ENCODE measurements at places on chromosomes 13 and 19.

- DNase-seq = no peak
These were observed 303.8 kb downstream of the PCDH9 start for GRCh38 chr13:66926200-66926850.

DNA sequence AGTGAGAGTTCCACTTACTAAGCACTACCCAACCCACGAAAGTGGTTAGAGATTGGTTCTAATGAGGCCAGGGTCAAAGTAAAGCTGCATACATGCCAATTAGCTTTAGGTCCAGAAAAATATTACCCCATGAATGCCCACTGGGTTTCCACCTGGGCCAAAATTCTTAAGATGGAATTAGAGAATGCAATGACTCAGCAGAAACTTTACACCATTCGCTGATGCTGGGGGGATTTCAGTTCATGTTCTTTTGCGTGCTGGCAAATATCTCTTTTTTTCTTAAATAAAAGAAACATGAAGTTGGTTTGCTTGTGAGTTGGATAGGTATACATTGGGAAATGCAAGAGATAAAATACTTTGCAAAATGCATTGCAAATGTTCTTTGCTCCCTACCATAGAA is 715.3 kb upstream of the MIR17HG start:
- no peak for DNase-seq

GRCh38 chr19:51689751-51690453 is 3.2 kb upstream of the SPACA6 start:
- DNase-seq = no peak

DNA sequence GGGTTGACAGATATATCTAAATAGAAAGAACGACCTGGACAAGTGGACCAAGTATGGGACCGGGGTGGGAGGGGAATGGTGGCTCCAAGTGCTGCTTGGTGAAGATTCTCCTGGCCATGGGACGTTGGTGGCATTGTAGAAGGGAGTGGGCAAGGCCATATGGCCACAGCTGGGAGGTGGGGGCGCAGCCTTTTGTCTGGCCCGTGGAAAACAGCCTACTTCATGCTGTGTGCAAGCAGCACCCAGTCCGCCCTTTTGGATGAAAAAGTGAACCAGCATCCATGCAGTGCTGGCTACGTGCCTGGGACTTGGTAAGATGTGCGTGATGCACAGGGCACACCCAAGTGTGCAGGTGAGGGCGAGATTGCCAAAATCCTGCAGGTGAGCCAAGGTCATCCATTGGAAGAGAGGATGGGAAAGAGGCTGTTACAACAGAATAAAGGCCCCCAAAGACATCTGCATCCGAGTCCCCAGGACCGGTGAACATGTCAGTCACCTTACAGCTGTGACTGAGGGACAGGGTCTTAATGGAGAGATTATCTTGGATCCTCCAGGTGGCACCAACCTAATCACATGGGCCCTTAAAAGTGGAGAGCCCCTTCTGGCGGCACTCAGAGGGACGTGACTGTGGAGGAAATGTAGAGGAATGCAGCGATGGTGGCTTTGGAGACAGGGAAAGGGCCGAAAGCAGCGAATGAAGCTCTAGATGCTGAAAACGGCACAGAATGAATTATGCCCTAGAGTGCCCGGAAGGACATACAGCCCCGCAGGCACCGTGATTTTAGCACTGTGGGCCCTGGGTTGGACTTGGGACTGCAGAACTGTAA is 40.8 kb downstream of the TEX29 start:
- no peak for DNase-seq

DNA sequence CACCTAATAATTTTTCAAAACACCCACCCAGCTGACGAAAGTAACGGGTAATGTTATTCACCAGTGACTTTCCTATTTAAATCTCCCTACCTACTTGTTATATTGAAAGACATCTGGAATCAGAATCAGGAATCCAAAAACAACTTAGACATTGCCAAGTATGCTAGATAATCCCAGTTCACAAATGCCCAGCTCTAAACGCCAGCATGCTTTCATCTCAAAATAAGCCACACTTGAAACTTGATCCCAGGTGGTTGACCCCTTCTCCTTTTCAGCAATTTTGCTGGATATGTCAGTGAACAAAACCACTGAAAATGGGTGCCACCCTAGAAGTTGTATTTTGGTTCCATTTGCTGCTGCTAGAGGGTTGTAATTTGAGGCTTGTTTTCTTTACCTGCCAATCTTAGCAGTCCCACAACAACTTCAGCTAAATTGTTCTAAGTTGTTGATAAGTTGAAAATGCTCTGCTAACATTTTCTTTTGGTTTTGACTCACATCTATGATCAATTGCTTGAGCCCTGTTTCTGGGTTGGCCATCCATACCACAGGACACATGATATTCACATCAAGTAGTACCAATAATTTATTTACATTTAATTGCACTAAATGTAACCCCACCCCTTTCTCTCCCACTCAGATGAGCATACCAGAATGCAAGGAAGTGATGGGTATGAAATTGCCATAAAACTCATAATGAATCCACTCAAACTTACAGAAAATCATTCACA is 66.4 kb downstream of the DCT start:
- no peak for DNase-seq

DNA sequence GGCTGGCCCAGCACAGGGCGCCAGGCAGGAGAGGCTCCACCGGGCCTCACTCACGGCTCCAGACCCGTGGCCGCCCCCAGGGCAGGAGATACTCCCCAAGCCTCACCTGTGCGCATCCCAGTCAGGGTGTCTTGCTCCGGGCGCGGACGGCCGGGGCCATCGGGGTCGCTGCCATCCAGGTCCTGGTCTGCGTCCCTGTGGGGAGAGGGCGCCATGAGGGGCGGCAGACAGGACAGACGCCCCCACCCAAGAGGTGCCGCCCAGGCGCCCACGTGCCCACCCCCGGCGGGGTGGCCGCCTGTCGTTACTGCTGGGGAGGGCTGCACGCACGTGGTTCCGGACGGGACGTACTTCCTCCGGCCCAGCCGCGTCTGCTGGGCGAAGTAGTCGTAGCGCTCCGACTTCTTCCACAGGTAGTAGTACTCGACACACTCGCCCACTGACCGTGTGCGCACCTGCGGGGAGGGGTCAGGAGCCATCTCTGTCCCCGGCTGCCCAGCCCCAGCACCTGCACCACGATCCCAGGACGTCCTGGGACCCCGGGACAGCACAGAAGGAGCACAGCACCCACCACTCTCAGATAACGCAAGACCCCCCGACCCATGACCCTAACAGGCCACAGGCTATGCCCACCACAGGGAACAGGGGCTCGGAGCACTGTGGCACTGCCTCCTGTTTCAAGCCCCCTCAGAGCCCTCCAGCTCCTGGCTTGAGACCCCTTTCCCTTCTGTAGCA is 17.4 kb upstream of the PLPP2 start:
- DNase-seq = no peak

DNA sequence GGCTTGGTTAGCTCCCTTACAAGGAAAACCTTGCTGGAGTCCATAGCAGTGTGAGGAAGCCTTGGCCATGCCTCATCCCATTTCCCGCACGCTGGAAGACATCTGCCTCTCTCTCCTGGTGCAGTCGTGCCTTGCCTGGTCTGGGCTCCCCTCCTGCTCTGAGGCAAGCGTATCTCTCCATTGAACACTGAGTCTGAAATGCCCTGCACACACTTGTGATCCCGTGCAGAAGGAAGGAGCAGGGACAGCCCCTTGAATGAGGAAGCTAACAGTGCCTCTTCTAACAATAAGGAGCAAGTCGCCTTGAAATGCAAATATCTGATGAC is 407 bp upstream of the ZNF440 start:
- DNase-seq = peak; percentile 15

GRCh38 chr13:29556742-29557141 is 38.7 kb downstream of the SLC7A1 start:
- DNase-seq = no peak

- DNase-seq = no peak
These were observed 16.4 kb downstream of the MAB21L1 start for GRCh38 chr13:35460061-35460460.

DNA sequence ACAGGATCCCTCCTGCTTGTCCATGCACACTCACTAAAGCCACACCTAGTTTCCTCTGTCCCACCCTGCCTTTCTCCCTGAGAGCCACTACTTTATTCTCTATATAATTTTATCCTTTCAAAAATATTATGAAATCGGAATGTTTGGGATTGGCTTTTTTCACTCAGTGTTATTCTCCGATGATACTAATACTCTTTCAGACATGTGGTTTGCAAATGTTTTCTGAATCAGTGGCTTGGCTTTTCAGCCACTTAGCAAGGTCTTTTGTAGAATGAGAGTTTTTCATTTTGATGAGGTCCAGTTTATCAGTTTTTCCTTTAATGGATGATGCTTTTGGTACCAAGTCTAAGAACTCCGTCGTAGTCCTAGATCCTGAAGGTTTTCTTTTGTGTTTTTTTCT is 11.6 kb downstream of the SPATA13 start:
- no peak for DNase-seq

GRCh38 chr19:46945694-46946489 is 73.7 kb upstream of the NPAS1 start:
- no peak for DNase-seq

- DNase-seq = no peak
These were observed 1410.7 kb upstream of the ATXN8OS start for GRCh38 chr13:68696907-68697306.

GRCh38 chr13:74687442-74688182 is 553.4 kb upstream of the KLF12 start:
- DNase-seq = no peak

- no peak for DNase-seq
These were observed 97.2 kb upstream of the MAB21L1 start for GRCh38 chr13:35573639-35574038.

GRCh38 chr13:26480246-26480855 is 77.1 kb upstream of the WASF3 start:
- DNase-seq = no peak

DNA sequence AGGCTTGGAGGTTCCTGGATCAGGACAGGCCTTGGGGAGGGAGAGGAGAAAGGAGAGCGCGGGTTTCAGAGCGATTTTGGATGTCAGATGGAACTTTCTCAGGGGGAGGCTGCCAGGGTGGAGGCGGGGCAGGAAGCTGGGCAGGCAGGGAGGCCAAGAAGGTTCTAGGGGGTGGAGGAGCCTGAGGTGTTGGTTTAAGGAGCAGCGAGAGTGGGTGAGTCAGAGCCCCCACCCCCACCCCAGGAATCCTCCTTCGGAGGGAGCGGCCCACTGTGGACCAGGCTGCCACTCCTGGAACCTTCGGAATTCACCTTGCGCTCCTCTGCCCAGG is 15.9 kb upstream of the NOP53 start:
- no peak for DNase-seq

DNA sequence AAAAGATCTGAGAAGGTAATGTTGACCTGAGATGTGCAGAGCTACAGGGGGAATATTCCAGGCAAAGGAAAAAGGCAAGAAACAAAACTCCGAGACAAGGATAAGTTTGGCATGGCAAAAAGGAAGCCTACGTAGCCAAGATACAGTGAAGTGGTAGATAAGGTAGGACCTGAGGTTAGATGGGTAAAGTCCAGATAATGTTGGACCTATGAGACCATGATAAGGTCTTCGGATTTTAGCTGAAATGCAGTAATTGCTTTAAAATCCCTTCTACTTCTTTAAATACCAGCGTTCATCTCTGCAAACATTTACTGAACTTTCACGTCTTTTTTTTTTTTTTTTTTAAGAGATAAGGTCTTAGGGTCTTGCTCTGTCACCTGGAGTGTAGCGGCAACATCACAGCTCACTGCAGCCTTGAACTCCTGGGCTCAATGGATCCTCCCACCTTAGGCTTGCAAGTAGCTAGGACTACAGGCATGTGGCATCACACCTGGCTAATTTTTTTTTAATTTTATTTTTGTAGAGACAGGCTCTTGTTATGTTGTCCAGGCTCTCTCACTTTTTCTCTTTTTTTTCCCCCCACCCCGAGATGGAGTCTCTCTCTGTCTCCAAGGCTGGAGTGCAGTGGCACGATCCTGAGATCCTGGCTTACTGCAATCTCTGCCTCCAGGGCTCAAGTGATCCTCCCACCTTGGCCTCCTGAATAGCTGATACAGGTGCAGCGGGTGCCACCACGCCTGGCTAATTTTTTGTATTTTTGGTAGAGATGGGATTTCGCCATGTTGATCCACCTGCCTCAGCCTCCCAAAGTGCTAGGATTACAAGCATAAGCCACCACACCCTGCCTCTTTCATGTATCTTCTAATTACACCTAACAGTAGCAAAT is 4.2 kb upstream of the WBP4 start:
- no peak for DNase-seq

DNA sequence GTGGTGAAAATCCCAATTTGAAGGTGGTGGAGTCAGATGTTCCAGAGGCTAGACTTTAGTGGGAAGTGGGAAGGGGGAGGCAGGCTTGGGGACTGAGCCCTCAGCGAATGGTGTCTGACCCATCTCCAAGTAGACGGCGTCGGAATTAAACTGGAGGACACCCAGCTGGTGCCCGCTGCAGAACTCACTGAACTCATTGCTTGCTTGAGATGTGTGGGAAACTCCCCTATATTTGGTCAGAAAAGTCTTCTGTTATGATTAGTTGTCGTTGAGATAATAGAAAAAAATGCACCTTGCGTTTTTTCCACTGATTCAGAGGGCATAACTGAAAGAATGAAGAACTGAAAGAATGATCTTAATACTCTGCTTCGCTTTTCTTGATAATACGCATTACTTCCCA is 871 bp upstream of the ZNF583 start:
- DNase-seq = no peak

DNA sequence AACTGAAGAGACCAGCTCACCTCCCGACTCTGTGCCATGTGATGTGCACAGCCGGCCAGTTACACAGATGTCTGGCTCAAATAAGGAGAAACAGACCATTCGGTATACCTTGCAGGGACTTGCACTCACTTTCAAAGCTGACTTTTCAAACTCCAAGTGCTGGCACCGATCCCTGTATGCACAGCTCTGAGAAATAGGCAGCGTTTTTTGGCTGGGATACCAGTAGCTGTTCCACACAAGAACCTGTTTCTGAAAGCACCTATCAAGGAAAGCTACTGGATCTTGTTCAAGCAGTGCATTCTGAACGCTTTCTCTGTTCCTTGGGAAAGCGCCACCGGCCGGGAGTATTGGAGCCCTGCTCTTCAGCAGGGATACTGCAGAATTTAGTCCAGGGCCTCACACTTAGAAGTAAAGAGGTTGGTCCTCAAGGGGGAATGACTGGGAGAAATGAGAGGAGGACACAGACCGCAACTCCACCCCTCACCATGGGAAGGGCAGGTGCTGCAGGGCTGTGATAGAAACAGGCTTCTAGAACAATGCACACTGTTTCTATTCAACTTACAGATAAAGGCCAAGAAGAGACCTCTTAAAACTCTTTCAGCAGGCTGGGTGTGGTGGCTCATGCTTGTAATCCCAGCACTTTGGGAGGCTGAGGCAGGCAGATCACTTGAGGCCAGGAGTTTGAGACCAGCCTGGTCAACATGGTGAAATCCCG is 53.6 kb upstream of the PABPC3 start:
- no peak for DNase-seq

Data from GM19239 (cell line).